ENCODE measurements at places on chromosomes 6 and 20.
A peak's percentile ranks its signal among the peaks of the same experiment; 100 is the strongest.

GRCh38 chr6:17211101-17211500, 70.1 kb upstream of the RBM24 start:
- no peak for DNase-seq

DNA sequence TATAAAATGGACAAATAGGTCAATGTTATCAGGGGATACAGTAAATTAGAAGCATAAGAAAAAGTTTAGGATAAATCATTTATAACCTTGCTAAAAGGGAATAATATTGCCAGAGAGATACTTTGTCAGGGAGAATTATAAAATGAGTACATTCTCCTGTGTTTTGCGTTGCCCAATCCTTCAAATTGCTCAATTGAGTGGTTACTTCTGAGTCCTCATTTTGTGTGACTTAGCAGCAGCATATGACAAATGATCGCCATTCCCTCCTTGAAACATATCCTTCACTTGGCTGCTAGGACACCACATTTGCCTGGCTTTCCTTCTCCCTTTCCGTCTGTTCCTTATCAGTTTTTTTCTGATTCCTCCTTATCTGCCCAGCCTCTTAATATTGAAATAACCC, 106.7 kb upstream of the FLRT3 start:
- no peak for DNase-seq

DNA sequence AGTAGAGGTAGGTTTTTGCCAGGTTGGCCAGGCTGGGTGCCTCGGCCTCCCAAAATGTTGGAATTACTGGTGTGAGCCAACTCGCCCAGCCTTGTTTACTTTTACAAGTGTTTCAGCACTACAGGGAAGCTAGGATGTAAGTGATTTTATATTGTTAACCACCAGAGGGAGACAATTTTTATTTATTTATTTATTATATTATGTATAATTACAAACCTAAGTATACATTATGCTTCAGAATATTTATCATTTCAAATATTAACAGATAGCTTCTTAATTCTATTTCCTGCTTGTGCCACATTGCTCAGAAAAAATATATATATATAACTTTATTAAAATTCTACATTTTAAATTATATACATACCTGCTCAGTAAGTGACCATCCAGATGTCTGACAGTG, 9.8 kb downstream of the MMUT start:
- no peak for DNase-seq

DNA sequence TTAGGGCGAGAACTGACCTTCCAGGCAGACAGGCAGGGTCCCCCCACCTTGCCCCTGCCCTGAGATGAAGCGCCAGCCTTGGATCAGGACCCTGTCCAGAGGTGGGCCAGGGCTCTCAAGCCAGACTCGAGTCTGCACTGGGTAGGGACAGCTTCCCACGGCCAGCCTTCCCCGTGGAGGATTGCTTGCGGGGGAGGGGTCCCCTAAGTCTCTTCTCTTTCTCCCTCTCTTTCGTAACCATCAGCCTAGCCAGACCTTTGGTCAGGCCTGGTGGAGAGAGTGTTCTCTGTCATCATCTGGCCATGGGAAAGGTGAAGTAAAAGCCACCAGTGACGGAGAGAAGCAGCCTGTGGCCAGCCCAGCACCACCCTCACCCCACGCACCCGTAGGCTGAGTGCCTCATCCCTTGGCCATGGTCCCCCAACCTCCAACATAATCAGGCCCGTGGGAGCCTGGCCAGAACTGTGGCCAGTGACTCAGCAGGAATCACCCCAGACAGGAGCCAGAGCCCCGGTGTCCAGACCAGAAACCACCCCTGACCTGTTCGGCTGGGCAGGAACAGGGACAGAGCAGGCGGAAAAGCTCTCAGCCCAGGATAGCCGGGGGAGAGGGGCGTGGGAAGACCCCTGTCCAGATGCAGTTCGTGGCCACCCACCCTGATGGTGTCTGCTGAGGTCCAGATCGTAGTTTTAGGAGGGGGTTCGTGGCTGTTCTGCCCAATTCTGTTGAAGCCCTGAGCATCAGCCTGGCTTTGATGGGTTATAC, 47.1 kb downstream of the SNAI1 start:
- no peak for DNase-seq

DNA sequence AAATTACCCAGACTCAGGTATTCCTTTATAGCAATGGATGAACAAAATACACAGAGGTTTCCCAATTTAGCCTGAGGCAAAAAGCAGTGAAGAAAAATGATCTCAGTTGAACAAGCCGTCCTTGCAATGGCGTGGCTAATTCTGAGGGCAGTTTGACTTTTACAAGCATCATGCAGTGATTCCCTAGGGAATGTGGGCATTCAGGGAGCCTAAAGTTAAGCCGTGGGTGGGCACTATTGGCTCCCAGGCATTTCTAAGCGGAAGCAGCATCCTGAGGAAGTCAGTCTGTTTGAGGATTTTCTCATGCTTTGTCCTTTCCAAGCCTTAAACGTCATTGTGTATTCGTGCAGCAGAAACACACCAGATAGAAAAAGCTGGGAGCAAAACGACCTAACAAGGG, 133.9 kb downstream of the MYLK4 start:
- peak; percentile 62 for DNase-seq

DNA sequence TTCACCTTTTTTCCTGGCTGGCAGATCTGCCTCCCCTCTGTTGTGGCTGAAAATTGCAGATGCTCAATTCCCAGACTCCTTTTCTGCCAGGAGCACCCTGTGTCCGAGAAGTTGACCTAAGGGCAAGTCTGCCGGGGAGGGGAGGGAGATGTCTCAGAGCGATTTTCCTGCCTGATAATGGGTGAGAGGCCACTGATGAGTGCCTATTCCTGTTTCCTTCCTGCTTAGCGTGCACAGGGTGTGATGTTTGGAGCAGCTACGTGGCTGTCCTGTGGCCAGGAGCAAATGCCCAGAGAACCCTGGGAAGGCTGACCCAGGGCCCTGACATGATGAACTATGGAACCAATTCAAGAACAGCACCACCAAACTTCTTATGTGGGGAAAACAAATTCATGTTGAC, 22.5 kb downstream of the SOX4 start:
- no peak for DNase-seq

- no peak for DNase-seq
These were observed 132.6 kb upstream of the ASCC3 start for GRCh38 chr6:101013612-101014195.

DNA sequence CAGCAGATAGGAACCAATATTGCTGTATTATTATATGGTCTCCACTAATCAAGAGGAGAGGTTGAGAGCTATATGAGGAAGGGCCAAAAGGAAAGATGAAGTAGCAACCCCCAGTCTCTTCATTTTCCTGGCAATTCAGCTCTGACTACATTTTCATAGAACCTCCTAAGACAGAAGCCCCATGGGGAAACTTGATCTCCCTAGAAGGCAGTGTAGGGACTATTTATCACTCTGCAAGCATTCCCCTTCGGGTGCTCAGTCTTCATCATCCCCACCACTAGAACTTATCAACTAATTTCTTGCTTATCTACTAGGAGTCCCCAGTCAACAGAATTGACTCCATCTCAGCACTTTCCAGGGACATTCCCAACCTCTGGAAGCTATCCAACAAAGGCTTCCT, 25.5 kb upstream of the ITCH start:
- DNase-seq, result no peak

GRCh38 chr6:73491377-73491776, 29.5 kb downstream of the EEF1A1 start:
- DNase-seq, result no peak

DNA sequence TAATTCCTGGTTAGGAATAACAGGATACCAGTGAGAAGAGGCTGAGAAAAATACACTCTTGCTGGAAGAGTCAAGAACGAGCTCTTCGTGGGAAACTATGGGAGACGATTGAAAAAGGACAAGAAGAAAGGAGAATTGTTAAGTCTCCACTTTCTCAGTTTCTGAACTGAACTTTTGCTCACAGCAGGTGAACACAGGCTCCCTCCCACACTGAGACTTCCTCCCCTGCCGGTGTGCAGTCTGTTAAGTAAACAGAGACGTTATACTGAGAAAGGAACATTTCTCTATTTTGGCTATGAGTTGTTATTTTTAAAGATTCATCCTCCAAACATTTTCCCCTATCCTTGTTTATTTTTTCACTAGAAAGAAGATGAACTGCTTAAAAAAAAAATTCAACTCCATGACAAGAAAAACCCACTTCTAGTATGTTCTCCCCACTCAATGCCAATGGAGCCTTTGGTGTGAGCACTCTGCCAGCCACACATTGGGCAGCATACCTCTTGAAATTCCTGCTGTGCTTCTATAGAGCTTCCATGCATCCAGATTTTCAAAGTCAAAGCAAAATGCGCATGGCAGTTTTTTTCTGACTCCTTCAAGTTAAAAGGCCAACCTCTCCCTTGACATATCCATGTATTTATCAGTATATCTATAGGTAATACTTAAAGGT, 250.5 kb downstream of the ESR1 start:
- no peak for DNase-seq

DNA sequence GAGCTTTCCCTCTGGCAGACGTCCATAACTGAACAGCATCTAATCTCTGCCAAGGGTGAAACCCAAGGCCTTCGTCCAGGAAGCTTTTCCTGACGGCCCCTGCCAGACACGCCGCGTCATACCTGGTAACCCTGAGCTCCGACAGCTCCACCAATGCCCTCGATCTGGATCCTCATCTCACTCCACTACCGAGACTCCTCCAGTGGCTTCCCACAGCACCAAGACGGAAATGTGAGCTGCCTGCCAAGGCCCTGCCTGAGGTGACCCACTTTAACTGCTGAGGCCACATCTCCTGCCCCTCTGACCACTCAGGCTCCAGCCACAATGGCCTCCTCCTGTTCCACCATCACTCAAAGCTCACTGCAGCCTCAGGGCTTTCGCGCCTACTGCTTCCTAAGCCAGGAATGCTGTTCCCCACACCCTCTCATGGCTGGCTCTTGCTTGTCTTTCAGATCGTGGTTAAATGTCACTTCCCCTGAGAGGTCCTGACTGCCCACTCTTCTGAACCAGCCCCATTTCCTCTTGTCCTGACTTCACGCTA, 143.2 kb downstream of the PREX1 start:
- DNase-seq, result no peak

GRCh38 chr20:38985603-38986170, 23.5 kb downstream of the DHX35 start:
- DNase-seq, result peak; percentile 87

DNA sequence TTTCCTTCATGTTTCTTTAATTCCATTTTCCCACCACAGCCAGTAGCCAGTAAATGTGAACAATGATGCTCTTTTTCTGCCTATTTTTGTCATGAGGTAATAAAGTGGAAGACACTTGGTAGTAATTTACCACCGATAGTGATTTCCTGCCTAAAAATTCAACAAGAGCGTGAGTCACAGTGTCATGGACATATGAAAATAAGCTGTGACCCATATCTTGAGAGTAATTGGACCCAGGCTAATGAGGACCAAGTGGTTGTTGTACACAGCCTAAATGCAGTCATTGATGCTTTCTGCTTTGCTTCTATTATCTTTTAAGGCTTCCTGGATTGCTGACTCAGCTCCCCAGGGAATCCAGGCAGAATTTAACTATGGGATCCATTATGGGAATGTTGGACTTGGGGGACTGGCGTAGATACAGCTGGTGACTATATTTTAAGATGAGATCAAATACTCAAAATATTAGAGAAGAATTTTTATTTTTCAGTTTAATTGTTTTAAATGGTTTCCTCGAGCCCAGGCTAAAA, 265.9 kb upstream of the FERMT1 start:
- DNase-seq, result no peak

GRCh38 chr6:47135772-47136171, 93.6 kb upstream of the ADGRF1 start:
- no peak for DNase-seq

DNA sequence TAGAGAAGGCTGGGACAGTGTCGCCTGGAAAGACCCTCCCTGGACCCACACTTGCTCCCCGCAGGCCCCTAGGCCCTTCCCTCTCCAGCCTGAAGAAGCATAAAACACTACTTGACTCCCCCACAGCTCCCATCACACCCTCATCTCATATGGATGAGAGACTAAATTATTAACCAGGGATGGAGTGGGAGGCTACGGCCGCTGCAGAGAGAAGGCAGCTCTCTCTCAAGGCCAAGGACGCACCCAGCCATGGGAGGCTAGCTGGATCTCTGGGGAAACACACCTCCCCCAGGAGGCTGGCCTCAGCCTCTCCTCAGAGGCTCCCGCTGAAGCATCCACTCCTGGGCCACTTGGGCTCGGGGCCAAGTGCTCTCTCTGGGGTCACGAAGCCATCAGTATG, 102.5 kb downstream of the GRM4 start:
- DNase-seq, result no peak

GRCh38 chr20:61314326-61315010, 62.4 kb downstream of the CDH4 start:
- no peak for DNase-seq

GRCh38 chr6:75620381-75621304, 19.0 kb downstream of the SENP6 start:
- no peak for DNase-seq

DNA sequence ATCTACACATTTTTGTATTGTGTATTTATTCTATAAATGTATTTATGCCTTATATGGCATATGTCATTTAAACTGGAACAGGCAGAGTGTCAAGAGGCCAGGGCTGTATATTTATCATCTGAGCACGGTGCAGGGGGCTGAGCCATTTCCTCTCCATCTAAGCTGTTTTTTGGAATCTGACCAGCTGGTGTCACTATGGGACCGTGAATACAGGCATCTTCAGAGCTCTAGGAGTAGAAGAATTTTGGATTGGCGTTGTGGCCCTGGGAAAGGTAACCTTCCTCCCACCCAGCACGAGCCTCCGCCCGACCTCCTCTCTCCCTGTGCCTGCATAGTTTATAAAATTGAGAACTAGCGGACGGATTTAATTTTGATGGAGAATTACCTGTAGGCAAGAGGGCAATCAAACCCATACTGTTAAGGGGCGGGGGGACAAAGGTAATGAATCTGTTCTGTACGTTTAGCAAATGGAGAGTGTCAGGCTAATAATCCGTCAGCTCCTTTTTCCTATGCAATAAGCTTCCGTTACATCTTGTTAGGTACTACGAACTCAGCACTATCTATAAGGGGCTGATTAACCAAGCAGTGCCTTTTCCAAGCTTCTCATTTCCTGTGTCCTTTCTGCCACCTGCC, 29.0 kb upstream of the EEF1E1 start:
- peak; percentile 70 for DNase-seq

GRCh38 chr6:52457096-52457495, 37.0 kb downstream of the EFHC1 start:
- no peak for DNase-seq

GRCh38 chr20:44491635-44492395, 16.1 kb downstream of the TTPAL start:
- DNase-seq, result no peak

DNA sequence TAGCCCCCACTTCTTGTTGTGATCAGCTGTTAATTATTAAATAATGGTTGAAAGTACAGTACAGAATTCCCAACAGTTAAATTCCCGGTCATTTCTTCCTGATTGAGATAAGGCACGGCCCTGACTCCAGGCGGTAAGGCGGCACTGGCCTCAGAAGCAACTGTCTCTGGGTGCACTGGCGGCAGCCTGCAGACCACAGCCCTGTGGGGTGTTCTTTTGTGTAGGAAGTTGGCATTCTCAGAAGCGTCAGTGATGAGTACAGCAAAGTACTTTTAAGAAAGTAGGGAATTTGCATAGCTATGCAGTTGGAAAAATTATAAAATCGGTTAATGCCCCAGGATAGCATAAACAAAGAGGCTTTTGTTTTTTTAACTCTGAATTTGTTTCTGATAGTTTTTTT, 50.5 kb downstream of the SAMD5 start:
- no peak for DNase-seq

- no peak for DNase-seq
These were observed 59.5 kb downstream of the UTRN start for GRCh38 chr6:144344646-144345045.

GRCh38 chr6:52390361-52390727, 28.4 kb downstream of the PAQR8 start:
- DNase-seq, result no peak
